ENCODE measurements at places on chromosomes 16 and 17. TPM values are rescaled to one million over a fixed set of nuclear protein-coding genes. Genes with fewer than 3 reads are reported as not detected.

The UBE2I gene
- 44.9 TPM for total RNA-seq

The HBA2 gene
- total RNA-seq, result not detected

The SMIM22 gene
- total RNA-seq, result not detected

The EPX gene
- not detected for total RNA-seq

The ACSM2B gene
- total RNA-seq, result not detected

The GAST gene
- total RNA-seq, result not detected

The ACSM2A gene
- not detected for total RNA-seq

The PRSS33 gene
- not detected for total RNA-seq

The KRT33B gene
- total RNA-seq, result 0.32 TPM

The TPSD1 gene
- not detected for total RNA-seq

The NPIPB6 gene
- total RNA-seq, result not detected

The NSMCE1 gene
- 60.2 TPM for total RNA-seq

The DOC2A gene
- total RNA-seq, result 0.32 TPM

The TEKT3 gene
- not detected for total RNA-seq

The SLC52A1 gene
- 0.43 TPM for total RNA-seq

The BIRC5 gene
- total RNA-seq, result 50.1 TPM

The CTU2 gene
- 25.1 TPM for total RNA-seq

The KRTAP17-1 gene
- not detected for total RNA-seq

The HASPIN gene
- total RNA-seq, result 5.5 TPM

The CFAP52 gene
- not detected for total RNA-seq

The TOM1L1 gene
- total RNA-seq, result 24.2 TPM

The CNOT1 gene
- 110 TPM for total RNA-seq

The POLR2A gene
- total RNA-seq, result 118 TPM

The PERCC1 gene
- not detected for total RNA-seq

The SBK1 gene
- total RNA-seq, result not detected

The RASL10B gene
- 12.1 TPM for total RNA-seq

The CARHSP1 gene
- total RNA-seq, result 165 TPM

The HS3ST4 gene
- not detected for total RNA-seq

The FAM234A gene
- 59.6 TPM for total RNA-seq

The DRC3 gene
- 0.97 TPM for total RNA-seq

The KCNJ18 gene
- total RNA-seq, result not detected

The C16orf92 gene
- not detected for total RNA-seq

The CCL1 gene
- total RNA-seq, result not detected

The TAT gene
- total RNA-seq, result not detected

The C17orf50 gene
- total RNA-seq, result not detected

The TBX21 gene
- total RNA-seq, result not detected

The STXBP4 gene
- 13.9 TPM for total RNA-seq

The SEPTIN12 gene
- not detected for total RNA-seq

The RAB37 gene
- total RNA-seq, result 0.32 TPM

The TIGD7 gene
- 7.3 TPM for total RNA-seq

The ADAD2 gene
- total RNA-seq, result not detected

The CD300A gene
- total RNA-seq, result not detected

The CDRT15 gene
- not detected for total RNA-seq

The TADA2A gene
- 15.5 TPM for total RNA-seq

The OR1A1 gene
- total RNA-seq, result not detected

The NOD2 gene
- not detected for total RNA-seq

The RDM1 gene
- 0.43 TPM for total RNA-seq

The NOXO1 gene
- 0.43 TPM for total RNA-seq

The FOXC2 gene
- total RNA-seq, result 0.64 TPM

The CLEC3A gene
- not detected for total RNA-seq

The PLEKHH3 gene
- total RNA-seq, result 15.1 TPM

The ZNF629 gene
- total RNA-seq, result 21.6 TPM

The CCL14 gene
- not detected for total RNA-seq

The HOXB5 gene
- 0.32 TPM for total RNA-seq

The CCDC40 gene
- 6.9 TPM for total RNA-seq

The GAS2L2 gene
- not detected for total RNA-seq

The GRB7 gene
- total RNA-seq, result 0.97 TPM

The SOX15 gene
- total RNA-seq, result under 0.01 TPM

The IL4R gene
- total RNA-seq, result 43.2 TPM

The TMIGD1 gene
- total RNA-seq, result not detected
